CD4-positive, alpha-beta T cell treated with Interleukin-2 at 100 ng/mL for 4 hours (primary cell): ENCODE measurements at places on chromosomes 6 and 20.

- DNase-seq: no peak
These were observed 5.2 kb downstream of the VWA7 start for GRCh38 chr6:31771992-31772358.

GRCh38 chr6:72084992-72085569 is 198.7 kb downstream of the RIMS1 start:
- no peak for DNase-seq

DNA sequence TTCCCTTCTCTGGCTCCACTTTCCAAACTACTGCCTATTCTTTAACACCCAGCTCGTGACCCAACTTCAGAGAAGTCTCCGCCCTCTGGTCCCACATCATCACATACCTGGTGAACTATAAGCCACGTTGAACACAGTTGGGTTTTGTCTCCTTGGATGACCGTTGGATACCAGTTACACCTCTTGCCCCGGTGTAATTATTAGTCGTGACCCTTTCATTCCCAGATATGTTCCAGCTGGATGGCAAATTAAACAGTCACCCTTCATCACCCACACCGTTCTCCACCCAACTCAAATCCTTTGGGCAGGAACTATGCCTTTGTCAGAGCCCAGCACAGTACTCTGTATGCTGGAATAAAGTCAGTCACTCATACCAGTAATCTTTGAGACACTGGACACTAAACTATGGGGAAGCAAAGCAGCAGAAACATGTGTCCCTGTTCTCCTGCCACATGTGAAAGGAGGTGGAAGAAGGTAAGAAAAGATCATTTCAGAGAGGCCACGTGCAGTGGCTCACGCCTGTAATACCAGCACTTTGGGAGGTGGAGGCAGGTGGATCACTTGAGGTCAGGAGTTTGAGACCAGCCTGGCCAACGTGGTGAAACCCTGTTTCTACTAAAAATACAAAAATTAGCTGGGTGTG is 22.5 kb downstream of the PLAGL2 start:
- no peak for DNase-seq

GRCh38 chr6:217048-217659 is 75.1 kb upstream of the DUSP22 start:
- no peak for DNase-seq

GRCh38 chr6:14333556-14334305 is 216.2 kb downstream of the CD83 start:
- DNase-seq: no peak

- DNase-seq: no peak
These were observed 12.9 kb downstream of the MAPRE1 start for GRCh38 chr20:32832664-32833063.

- no peak for DNase-seq
These were observed 361.4 kb upstream of the JAG1 start for GRCh38 chr20:11035211-11035610.

DNA sequence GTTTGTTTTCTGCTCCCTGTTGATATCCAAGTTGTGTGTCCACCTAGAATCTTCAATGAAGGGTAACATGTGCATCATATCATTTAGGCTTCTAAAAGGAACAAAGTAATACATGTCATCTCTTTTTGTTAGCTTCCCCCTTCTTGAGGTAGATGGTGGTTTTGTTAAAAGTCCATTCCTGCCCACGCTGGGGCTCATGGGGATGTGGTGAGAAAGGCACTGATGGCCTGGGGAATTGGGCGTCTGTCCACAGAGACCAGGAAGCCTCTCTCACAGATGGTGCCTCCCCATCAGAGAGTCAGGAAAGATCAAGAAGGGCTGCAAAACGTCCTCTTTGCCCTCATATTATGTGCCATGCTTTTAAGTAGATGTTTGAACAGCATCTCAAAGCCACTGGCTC is 32.5 kb downstream of the GNAS start:
- no peak for DNase-seq

DNA sequence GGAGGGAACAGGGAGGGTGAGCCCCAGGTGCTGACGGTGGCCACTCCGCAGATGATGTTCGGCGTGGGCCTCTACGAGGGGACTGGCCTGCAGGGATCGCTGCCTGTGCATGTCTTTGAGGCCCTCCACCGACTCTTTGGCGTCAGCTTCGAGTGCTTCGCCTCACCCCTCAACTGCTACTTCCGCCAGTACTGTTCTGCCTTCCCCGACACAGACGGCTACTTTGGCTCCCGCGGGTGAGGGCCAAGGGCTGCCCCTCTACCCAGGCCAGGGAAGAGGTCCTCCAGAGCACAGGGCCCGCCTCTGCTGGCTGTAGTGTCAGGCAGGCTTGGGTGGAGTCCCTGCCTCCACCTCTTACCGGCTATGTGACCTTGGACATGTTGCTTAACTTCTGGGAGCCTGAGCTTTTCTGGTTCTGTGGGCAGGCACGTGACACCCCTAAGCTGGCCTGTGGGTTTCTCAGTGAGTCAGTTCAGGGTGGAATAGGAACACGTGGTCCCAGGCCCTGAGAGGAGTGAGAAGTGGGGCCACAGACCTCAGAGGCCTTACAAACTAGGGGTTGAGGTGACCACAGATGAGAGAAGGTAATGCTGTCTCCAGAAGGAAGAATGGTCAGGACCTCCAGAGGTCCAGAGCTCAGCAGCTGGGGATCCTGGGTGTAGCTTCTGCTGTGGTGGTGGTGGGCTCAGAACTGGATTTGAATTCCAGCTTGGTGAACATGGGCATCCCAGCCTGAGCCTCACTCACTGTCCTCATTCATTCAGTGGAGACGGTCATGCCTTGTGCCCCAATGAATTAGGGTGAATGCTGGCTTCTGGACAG is 11.9 kb downstream of the PCIF1 start:
- DNase-seq: peak; percentile 57

DNA sequence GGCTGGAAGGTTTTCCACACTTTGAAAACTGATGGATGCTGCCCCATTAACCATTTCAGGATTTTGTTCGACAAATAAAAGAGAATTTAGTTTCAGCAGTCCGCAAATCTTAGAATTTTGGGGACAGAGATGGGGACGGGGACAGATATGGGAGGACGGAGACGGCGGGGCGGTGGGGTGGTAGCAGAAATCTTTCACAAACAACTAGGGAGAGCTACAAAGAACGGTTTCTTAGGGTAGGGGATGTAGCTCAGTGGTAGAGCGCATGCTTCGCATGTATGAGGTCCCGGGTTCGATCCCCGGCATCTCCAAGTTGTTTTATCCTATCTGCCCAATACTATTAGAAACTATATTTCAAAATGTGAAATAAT is 15.1 kb downstream of the HMGN4 start:
- peak; percentile 86 for DNase-seq
